ENCODE measurements at places on chromosomes 6 and 20.

- no peak for DNase-seq
Measured at GRCh38 chr20:63179687-63180568, 36.0 kb downstream of the YTHDF1 start.

DNA sequence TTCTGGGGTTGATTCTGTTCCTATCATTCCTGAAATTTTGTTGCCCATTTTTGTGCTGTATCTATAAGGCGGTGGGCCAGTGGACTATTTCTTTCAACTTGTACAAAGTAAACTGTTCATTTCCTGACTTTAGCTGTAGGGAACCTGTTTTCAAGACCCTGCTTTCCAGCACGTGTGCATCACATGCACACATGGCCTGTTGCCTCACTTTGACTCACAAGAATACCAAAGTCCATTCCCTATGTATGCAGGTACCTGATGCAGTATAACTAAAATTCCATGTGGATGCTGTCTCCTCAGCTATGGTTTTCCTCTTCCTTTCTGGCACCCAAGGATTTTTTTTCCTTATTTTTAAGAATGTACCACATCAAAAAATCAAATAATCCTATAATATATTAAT, 284.1 kb upstream of the MANEA start:
- no peak for DNase-seq

DNA sequence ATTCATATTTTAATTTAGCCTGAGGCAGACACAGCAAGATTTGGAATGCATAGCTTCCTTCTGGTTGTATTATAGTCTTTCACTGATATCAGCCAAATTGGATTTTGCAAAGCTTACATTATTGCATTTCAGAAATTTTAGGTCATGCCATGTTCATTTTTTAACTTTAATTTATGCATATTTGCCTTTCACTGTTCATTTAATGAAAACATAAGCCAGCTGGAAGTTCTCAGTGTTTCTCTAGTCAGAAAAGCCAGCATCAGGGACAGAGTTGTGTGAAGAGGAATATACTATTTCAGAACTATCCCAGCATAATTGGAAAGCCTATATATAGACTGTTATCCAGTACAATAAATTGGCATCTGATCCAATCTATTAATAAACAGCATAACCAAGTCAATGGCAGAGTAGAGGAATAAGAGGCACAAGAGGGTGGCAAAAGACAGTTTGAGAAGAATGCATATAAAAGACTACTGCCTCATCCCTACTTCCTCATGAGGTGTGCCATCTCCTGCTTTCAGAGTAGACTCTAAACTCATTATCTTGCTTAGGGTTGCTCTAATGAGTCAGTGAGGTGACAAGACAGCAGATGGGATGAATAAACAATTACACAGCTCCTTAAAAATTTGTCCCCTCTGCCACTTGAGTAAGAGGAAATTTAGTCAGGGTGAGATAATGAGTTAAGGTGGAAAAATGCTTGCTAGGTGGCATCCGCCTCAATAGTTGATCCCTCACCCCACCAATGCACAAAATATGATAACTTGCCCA, 159.8 kb upstream of the HCRTR2 start:
- DNase-seq, result no peak

GRCh38 chr6:56169366-56169765, 78.0 kb downstream of the COL21A1 start:
- DNase-seq, result no peak

DNA sequence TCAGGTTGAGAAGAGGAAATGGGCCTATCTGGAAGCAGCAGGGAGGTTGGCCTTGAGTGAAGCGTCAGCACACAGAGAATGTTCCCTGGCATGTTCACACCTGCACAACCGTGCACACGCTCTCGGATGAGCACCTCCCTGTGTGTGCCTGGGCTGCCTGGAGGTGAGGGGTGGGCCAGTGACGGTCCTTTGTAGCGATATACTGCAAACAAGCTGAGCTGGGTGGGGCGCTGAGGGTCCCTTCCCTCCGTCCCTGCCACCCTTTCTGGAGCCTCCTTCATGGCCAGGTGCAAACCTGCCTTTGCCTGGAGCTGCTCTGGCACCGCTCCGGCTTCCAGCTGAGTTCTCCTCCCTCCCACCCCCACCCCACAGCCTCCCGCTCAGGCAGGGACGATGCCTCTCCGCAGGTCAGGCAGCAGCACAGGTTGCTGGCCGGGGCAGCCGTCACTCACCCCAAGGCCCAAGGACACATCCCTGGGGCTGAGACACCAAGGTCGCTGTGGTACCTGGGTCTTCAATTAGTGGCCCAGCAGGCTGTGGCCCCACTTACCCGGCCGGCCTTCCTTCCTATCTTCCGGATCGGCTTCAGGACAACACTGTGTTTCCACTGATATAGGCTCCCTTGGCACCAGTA, 111.6 kb downstream of the ERMARD start:
- DNase-seq, result no peak

- DNase-seq, result no peak
Measured at GRCh38 chr6:107128175-107128574, 12.9 kb upstream of the BEND3 start.

GRCh38 chr20:48298851-48299484, 513.7 kb upstream of the SULF2 start:
- DNase-seq, result peak; percentile 54

DNA sequence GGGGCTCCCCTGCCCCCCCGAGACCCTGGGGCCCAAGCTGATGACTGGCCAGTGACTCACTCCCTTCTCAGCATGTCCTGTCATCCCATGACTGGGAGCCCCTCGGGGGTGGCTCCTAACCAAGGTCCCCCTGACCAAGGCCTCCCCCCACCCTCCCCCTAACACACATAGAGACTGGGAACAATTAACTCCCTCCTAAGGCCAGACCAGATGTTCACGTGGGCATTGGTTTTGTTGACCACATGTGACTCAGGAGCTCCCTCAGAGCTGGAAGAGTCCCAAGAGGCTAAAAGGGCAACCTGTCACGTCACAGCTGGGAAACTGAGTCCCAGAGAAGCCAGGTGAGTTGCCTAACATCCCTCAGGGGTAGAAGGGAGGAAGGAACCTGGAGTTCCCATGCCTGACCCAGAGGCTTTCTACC, 10.6 kb upstream of the CCN5 start:
- peak; percentile 67 for DNase-seq

DNA sequence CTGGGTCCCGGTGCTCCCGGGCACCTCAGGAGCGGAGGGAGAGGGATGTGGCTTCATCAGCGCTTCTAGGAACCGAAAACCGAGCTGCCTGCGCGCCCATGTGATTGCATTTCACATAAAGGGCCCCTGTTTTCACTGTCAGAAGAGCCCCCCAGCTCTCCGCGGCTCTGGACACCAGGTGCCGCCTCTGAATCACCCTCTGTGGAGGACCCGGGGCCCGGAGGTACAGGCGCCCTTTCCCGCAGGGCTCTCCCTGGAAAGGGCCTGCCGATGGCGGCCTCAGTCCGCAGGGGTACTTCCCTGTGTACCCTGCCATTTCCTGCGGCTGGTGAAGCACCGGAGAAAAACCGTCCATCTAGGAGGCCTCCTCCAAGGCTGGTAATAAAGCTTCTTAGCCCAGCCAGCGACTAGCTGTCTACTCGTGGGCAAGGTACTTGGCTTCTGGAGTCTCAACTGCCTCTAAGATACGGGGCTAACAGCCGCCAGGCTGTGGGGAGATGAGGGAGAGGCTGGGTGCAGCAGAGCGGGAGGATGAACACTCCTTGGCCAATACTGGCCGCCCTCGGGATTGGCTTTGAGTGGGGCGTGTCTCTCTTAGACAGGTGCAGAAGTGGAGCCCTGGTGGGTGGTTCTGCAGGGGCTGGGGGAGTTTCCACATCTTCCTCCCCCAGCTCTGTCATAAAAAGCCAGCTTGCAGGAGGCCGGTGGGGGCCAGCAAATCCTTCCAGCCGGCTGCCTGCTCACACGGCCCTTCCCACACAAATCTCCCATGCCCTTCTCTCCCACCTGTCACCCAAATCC, 1.6 kb downstream of the PPP1R16B start:
- DNase-seq, result no peak

DNA sequence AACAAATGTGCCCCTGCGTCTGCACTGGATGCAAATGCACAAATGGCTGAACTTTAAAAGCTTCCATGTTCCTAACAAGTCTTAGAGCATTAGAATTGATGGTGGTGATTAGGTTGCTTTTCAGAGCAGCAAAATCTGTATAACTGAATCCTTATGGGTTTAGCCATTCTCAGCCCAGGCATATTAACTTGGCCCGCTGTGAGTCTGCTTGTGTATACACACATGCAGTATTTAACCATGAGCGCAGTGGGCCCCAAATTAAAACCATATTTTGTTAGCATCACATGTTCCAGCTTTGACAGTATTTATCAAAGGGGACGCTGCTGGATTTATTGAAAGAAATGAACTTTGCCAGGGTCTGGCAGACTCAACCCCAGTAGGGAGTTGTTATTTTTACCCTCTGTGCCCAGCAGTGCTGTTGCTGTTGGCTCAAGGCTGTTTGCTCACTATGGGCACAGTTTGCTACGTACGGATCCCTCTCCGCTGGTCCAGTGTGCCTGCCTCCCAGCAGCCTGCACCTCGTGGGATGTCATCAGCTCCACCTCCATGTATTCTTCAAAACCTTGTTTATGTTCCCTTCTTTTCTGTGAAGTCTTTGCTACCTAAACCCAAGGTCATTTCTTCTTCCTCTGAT, 144.7 kb downstream of the QRSL1 start:
- DNase-seq, result no peak

DNA sequence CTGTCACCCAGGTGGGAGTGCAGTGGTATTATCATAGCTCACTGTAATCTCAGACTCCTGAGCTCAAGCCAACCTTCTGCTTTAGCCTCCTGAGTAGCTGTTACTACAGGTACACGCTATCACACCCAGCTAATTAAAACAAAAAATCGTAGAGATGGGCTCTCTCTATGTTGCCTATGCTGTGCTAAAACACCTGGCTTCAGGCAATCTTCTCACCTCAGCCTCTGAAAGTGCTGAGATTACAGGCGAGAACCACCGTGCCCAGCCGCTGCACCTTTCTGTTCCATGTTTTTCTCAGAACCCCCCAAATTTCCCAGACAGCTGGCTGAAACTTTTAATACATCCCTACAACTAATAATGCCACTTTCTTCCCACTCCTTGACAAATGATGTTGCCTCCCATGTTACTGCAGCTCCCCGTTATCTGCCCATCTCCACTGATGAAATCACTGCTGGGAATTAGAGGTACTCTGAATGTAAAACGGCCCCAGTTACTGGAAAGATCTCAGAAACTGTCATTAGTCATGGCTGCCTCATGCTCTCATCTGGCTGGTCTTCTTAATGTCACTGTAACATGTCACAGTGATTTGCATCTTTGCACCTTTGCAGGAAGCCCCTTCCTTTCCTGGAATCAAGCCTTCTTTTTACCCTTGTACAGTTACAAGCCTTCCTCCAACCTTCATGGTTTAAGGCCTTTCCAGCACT, 697.5 kb downstream of the PRKN start:
- DNase-seq, result no peak

GRCh38 chr20:9038791-9039535, 29.9 kb upstream of the PLCB4 start:
- no peak for DNase-seq

DNA sequence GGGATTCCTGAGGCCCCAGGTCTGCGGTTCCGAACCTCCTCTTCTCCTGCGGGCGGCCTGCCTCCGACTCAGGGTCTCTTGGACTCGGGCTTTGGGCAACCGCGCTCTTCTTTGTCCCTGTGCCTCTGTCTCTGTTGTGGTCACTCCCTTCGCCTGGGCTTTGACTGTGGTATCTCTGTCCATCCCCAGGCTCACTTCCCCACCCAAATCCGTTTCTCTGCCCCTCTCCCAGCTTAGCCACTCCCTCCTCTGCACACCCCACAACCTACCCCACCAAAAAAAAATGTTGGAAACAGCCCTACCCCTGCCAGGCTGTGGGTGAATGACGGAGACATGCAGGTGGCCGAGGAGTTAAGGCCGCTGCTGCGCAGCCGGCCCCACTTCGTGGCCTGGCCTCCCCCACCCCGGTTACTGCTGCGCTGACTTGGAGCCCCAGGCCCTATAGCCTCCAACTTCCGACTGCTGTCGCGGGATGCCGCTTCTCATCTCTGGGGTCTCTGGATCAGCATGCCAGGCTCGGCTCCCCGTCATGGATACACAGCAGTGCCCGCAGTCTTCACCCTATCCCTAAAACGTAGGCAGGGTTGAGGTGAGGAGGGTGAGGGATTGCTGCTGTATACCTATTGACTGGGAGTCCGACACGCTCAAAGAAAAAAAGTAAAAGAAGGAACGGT, 2.7 kb upstream of the MAFB start:
- DNase-seq, result no peak

DNA sequence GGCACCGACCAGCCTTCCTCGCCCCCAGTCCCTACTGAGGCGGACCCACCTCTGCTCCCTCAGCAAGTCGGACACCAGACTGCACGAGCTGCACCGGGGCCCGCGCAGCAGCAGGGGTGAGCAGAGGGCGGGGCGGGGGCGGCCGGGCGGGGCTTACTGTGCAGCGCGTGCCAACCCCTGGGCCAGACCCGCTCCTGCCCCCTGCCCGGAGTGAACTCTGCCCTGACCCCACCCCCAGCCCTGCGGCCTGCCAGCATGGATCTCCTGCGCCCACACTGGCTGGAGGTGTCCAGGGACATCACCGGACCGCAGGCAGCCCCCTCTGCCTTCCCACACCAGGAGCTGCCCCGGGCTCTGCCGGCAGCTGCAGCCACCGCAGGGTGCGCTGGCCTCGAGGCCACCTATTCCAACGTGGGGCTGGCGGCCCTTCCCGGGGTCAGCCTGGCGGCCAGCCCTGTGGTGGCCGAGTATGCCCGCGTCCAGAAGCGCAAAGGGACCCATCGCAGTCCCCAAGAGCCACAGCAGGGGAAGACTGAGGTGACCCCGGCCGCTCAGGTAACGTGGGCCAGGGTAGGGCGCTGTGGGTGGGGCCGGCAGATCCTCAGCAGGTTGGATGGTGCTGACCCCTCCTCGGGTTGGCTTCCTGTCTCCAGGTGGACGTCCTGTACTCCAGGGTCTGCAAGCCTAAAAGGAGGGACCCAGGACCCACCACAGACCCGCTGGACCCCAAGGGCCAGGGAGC, 1.5 kb upstream of the SLC2A4RG start:
- no peak for DNase-seq

DNA sequence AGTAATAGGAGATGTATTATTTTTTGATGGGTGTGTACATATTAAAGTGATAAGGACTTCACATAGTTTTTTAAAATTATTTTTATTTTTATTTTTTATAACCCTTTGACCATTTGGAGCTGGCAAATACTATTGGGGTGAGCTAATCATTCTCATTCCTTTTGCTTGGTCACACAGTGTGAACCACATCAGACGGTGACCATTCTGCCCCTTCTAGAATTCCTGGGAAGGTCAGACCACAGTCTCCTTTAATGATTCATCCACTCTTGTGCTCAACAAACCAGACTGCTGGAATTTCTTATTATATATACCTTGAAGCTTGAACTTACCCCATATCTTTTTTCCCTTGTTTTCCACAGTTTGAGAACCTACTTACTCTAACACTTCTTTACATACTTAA, 23.9 kb upstream of the PRL start:
- DNase-seq, result peak; percentile 72

GRCh38 chr6:158411998-158412397, 99.7 kb downstream of the TULP4 start:
- no peak for DNase-seq

- DNase-seq, result no peak
Measured at GRCh38 chr6:132669690-132670291, 10.8 kb upstream of the TAAR1 start.
